ENCODE measurements at places on chromosomes 2 and 18.

- DNase-seq, result no peak
Measured at GRCh38 chr2:100291152-100291970, 30.9 kb downstream of the LONRF2 start.

GRCh38 chr2:127597046-127597983 is 48.6 kb upstream of the GPR17 start:
- no peak for DNase-seq

DNA sequence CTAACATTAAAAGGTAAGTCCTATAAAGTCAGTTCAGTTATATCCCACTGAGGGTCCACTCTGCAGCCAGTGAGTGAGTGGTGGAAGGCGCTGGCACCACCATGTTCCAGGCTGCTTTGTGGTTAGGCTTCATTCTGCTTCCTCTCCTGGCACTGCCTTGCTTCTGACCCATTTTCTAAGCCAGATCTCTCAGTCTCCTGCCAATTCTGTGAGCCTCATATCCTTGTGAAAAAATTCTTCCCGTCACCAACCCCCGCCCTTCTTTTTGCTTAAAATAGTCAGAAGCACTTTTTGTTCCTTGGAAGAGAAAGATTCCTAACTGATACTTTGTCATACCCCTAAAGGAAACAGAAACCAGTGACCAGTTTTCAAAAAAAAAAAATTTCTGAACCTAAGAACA is 139.8 kb upstream of the NCK2 start:
- no peak for DNase-seq

GRCh38 chr2:10880586-10881321 is 31.0 kb upstream of the KCNF1 start:
- no peak for DNase-seq

GRCh38 chr2:40773291-40773690 is 321.4 kb upstream of the SLC8A1 start:
- no peak for DNase-seq

Data from esophagus squamous epithelium (tissue), 5 donors.